ENCODE measurements at places on chromosomes 2 and 18.

- H3K4me1 ChIP-seq = no peaks in the 10 kb centered on the region
- H3K4me3 ChIP-seq = no peak overlapping the region
- H3K36me3 ChIP-seq = no peaks in the 10 kb centered on the region
- DNase-seq = no peak
- H3K27ac ChIP-seq = no peak overlapping the region
These were observed 35.8 kb upstream of the TPO start for GRCh38 chr2:1377473-1377872.

- H3K36me3 ChIP-seq = no peaks in the 10 kb centered on the region
- DNase-seq = no peak
- peaks cover 11% of the 10 kb centered on the region for H3K4me1 ChIP-seq
- H3K4me3 ChIP-seq = peak overlapping the region; percentile 82
These were observed 795 bp upstream of the TCF7L1 start for GRCh38 chr2:85132397-85132796.

GRCh38 chr2:28828382-28828781, 17.7 kb downstream of the SPDYA start:
- no peaks in the 10 kb centered on the region for H3K36me3 ChIP-seq
- no peak overlapping the region for H3K27ac ChIP-seq
- H3K4me1 ChIP-seq = no peaks in the 10 kb centered on the region
- no peak for DNase-seq
- no peaks in the 10 kb centered on the region for H3K27me3 ChIP-seq

- peak overlapping the region; percentile 94 for H3K27ac ChIP-seq
- peaks cover 40% of the 10 kb centered on the region for H3K4me1 ChIP-seq
- peak; percentile 39 for DNase-seq
- H3K4me3 ChIP-seq = peak overlapping the region; percentile 77
These were observed 332.6 kb upstream of the ACVR2A start for GRCh38 chr2:147512206-147512605.

DNA sequence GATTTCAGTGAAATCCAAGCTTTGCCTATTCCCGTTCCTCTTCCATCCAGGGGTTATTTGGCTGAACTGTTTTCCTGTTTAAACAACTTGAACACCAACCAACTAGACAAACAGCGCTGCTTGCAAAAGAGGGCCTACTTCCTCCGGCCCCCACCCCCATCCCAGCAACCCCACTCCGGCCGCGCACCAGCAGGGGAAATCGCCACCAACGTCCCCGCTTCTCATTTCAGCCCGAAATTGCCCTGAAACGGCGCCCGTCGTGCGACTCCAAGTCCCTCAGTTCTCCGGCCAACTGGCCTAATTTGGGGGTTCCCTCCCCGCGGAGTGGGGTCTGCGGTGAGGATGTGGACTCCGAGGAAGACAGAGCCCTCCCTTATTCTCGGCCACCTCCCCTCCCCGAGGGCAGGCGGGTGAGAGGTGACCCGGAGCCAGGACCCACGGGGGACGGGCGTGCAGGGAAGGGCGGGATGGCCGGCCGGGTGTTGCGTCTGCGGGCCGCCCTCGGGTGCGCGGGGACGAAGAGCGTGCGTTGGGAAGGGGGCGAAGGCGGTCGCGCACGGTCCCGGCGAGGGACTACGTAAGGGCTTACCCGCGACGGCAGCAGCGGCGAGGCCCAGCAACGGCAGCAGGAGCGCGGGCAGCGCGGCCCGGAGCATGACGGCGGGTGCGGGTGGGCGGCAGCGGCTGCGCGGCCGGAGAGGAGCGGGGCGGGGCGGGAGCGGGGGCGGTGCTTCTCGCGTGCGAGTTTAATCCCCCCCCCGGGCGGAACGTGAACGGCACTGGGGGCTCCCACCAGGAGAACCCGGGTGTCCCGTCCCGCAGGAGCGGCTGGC, at the start of gene CD302:
CD302 (minus strand) TSS at position 666 of the 833 bp plus-strand sequence; CDS start at position 656, 10 bp downstream.
- H3K27ac ChIP-seq = no peak within 1 kb of the TSS
- peak within 1 kb of the TSS; percentile 77 for H3K4me3 ChIP-seq
- peaks cover 4% of the 10 kb centered on the region for H3K27me3 ChIP-seq
- no peaks in the 10 kb centered on the region for H3K4me1 ChIP-seq
- no peaks in the 10 kb centered on the region for H3K36me3 ChIP-seq
- peak; percentile 65 for DNase-seq
